NCI-H1694 (cell line): ENCODE measurements at places on chromosomes 13 and 19.

DNA sequence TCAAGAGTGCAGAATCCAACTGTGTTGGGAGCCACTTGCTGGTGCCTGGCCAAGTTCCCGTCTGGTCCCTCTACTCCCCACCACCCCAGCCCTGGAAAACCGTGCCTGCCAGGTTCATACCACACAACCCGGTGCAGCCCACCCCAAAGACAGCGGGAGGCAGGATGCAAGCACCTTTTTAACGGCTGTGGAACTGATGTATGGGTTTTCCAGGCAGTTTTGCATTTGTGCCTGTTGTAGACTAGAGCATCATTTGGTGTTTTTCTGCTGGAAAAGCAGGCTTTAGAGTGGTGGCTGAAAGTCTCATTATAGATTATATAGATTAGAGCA is 13.5 kb downstream of the TFDP1 start:
- DNase-seq: no peak

DNA sequence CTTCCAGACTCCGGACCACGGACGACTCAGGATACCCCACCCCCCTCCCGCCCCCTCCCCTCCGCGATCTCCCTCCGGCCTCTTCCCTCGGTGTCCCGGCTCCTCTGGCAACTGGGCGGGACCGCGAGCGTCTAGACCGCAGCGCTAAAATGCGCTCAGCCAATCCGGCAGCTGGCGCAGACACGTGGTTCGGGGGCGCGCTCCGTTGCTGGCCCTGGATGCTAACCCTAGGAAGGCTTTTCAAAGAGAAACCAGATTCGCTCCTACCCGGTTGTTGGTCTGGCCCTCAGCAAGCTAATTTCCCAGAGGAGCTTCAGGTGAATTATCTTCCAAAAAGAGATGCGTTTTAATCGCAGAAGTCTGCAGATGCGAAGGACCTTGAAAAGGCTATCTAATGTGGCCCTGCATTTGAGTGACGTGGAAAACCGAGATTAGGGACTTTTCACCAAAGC is at the start of gene DZIP1:
Gene DZIP1, minus strand, starts transcription at position 106 of the 452 bp plus-strand sequence. CDS start 2,677 bp downstream, outside the sequence.
- DNase-seq: peak; percentile 72

DNA sequence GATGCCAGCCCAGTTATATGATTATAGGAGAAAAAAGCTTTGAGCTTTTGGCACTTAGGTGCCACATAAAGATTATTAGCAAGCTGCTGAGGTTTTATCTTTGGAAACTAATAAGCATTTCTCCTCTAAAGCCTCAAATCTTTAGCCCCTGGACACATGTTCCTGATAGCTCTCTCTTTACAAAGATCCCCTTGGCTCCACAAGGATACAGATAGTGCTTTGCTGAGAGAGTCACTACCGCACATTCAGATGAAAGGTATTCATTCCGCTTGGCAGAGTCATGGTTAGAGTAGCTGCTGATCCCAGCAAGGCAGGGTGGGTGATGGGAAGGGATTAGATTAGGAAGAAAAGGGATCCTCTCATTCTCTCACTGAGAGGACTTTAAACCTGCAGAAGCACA is 28.2 kb upstream of the PSG7 start:
- DNase-seq: no peak

GRCh38 chr13:50167224-50167947 is 152.1 kb downstream of the KCNRG start:
- DNase-seq: no peak

DNA sequence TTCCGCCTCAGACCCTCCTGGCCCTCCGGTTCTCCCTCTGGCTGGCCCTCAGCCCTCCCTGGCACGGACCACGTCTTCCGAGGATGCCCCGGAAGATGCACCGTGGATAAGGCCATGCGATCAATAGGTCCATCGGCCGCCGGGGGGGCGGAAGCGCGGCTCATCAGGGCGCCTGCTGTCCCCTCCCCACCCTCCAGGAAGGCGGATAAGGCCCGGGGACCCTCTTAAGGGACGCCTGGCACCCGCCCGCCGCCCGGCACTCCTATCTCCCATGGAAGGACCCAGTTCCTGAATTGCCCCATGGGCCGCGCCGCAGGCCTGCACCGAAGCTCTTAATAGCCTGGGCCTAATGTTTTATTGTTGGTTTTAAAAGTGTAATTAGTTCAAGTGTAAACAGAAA is 46.2 kb upstream of the TCF3 start:
- no peak for DNase-seq

- DNase-seq: no peak
Measured at GRCh38 chr19:18782559-18783225, 8.4 kb downstream of the COMP start.

- DNase-seq: no peak
Measured at GRCh38 chr19:40210889-40211288, 7.3 kb downstream of the TTC9B start.

DNA sequence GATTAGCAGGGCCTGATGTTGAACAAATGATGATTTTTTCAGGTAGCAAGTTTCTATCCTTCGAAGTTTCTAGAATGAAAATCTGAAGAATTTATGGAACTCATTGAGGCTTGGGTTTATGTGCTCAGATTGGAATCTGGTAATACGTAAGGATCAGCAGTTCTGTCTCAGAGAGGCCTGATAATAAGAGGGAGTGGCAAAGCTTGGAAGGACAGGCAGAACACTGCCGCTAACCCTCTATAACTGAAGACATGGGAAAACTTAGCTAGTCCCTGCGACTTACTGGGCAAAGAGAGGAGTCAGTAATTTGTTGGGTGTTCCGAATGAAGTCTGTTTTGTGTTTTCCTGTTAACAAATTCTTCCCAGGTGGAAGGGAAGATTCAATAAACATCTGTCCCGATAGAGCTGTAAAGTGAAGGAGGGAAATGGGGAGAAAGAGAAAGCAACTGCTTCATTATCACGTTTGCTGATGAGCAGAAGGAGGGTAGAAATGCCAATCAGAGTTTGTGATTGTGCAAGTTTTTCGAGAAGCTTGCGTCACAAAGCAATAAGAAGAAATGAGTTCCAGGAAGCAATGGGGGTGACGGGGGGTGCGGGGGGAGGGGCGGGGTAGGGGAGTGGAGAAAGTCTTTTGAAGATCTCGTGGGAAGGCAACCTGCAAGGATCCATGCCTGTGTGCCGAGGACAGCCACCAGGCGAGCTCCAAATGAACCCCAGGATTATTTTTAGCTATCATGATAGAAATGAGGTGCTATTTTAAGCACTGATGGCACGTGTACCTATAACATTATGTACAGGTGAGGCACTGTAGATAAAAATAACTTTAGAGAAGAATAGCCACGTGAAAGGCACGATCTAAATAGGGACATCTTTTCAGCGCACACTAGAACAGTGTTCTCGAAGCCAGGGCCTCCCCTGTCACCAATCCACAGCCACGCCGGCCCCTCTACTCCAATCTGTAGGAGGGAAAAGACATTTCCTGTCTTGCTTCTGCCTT is 224.1 kb downstream of the FGF9 start:
- no peak for DNase-seq

DNA sequence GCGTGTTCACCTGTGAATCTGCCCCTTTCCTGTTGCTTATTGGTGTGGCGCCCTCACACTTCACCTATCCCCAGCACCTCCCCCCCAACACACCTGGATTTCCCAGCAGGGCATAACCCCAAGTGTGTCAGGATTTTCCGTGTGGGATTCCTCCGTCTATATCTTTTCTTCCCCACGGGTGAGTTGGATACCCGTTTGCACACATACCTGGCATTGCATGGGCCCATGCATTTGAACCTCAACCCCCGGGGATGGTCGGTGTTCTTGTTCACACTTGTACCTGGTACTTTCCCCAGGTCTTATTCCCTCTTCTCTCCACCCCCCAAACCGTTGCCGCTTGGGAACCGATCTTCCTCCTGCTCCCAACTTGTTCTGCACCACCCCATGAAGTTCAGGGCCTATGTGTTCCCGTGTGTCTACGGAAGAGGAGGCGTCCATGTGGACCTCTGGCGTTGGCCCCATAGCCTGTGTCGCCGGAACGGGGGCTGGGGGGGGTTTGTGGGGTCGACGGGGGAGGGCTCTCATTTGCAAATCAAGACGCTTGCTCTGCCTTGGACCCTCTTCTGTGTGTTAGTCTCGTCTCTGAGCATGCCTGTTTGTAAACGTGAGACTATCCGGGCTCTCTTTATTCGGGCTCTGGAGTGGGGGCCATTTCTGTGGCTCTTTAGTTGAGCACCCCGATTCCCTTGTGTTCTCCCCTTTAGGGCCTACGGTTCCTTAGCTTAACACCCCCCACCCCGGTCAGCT is 1.7 kb downstream of the PRR12 start:
- DNase-seq: peak; percentile 22

- DNase-seq: no peak
Measured at GRCh38 chr13:39577838-39578491, 25.0 kb downstream of the LHFPL6 start.

- DNase-seq: no peak
Measured at GRCh38 chr13:78598966-78599644, 4.2 kb downstream of the POU4F1 start.

DNA sequence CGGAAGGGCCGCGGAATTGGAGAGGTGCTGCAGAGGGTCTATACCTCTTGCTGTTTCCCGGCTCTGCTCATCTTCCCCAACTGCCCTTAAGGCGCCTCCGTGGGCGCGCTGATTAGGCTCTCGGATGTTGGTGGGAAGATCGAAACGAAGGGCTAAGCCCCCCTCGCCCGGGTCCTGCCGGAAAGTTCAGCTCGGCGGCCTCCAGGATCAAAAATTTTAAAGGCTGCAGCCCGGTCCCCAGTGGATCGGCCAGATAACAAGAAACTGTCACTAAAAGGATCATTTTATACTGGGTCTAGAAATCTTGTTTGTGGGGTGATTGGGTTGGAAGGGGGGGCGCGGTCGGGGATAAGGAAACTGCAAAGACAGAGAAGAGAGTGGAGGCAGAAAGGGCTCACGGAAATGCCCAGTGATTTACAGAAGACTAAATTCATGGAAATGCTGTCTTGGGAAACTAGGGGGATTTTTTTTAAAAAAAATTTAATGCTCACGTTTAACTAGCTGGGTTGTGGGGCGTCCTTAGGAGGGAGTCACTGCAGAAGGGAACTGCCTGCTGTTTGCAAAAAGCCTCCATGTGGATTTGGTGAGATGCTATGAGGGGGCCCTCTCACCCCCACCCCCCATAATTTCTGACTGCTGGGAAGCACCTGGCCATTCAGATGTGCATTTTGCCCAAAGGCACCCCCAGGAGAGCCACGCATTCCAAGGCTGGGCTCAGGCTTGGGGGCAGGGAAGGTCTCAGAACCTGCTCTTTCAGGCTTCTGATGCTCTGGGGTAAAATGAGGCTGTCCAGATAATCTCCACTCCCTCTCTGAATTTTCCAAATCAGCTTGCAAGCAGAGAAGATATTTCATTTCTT is 7.7 kb downstream of the CDX2 start:
- no peak for DNase-seq

DNA sequence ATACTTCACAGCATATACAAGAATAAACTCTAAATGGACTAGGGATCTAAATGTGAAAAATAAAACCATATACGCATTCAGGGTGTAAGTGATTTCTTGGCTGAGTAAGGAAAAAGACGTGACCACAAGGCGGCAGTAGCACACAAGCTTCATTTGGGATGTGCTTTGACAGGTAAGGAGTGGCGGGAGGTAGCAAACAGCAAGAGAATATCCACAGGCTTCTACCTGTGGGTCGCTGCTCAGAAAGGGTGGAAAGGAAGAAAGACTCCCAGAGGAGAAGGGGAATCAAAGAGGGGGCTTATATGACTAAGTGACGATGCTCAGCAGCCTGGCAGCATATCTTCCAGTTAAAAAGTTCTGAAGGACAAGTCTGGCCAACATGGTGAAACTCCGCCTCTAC is 2.5 kb upstream of the ZNF121 start:
- DNase-seq: peak; percentile 30

- no peak for DNase-seq
Measured at GRCh38 chr19:55675661-55676354, 782 bp downstream of the EPN1 start.

GRCh38 chr19:12425236-12425887 is 15.5 kb downstream of the ZNF443 start:
- DNase-seq: no peak

GRCh38 chr19:269241-269640 is 22.0 kb downstream of the PLPP2 start:
- no peak for DNase-seq

DNA sequence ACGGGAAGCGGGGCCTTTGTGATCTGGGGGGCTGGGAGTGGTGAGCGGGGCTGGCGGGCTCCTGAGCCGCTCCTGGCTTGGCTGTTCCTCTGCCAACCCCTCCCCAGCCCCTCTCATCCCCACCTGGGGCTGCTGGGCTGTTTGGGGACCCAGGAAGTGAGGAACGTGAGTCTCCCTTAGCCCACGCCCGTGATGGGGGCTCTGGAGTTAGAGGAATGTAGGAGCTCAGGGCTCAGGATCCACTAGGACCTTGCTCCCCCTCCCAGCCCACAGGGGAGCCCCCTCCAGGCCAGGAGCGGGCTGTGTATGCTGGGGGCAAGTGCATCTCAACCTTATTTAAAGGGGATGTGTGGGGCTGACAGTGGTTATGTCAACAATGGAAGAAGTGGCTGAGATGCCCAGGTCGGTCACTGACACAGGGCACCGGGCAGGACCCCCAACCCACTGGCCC is 134.1 kb downstream of the URI1 start:
- no peak for DNase-seq

GRCh38 chr13:114177245-114178010 is 1.6 kb upstream of the CFAP97D2 start:
- DNase-seq: no peak

DNA sequence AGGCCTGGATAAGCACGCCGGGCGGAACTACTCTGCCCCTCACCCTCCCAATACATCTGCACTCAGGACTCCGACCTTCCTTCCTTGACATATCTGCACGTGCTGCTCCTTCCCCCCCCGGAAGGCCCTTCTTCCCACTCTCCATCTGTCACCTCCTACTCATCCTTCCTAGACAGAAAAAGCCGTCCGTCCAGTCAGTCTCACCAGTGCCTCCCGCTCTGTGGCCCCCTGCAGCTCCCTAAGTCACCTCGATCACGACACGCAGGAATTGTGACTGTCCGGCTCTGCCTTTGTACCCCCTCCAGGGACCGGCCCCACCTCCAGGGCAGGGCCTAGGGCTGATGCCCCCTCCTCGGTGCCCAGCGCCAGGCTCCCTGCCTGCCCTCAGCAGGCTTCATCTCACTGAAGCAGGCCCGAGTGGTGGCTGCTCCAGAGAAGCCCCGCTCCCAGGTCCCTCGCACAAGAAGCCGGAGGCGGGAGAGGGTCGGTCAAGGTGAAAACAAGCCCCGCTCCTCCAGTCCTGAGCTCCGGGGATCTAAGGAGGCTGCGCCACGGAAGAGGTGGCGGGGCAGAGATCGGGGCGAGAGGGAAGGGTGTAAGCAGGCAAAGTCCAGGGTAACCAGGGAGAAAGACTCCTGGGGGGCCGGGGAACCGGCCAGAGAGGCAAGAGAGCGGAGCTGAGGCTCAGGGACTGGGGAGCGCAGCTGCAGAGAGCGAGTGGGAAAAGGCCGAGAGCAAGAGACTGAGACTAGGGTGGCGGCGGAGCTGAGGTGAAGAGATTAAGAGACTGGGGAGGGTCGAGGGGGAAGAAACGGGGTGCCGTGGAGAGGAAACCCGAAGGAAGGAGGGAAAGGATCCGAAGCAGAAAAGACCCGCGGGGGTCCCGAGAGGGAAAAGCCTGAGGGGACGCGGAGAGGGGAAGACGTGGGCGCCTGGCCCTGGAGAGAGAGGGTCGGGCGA is 1.1 kb downstream of the PPP6R1 start:
- no peak for DNase-seq
